ENCODE measurements at places on chromosomes 4 and X.

DNA sequence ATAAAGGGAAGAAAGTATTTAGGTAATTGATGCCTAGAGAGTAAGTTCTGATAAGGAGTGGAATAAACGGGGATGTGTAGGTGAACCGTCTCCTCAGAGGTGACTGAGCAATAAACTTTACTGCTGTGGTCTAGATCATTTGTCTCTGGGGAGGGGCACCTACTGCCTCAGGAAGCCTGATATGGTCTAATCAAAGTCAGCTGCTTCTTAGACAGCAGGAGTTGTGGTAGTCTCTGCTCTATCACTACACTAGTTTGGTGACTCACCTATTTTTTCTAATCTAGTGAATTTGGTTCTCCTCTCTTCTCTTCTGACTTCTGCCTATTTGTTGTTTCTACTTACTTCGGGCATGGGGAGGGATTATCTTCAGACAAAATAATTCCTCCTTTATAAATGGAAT lies 95.1 kb upstream of the STIM2 start:
- DNase-seq: no peak

- no peak for DNase-seq
Measured at GRCh38 chrX:47707031-47707780, 48.2 kb upstream of the UXT start.

DNA sequence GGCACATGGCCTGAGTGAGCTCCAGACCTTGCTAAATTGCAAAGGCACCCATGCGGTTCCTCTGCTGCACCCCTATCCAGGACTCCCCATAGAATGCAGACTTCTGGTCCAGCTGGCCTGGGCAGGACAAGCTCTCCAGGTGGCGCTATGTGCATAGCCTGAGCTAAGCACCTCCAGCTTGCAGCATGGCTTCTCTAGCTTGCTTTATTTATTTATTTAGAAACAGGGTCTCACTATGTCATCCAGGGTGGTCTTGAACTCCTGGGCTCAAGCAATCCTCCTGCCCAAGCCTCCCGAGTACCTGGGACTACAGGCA lies 5.5 kb upstream of the WFS1 start:
- DNase-seq: no peak

- no peak for DNase-seq
Measured at GRCh38 chr4:8224975-8225625, 26.0 kb downstream of the SH3TC1 start.

DNA sequence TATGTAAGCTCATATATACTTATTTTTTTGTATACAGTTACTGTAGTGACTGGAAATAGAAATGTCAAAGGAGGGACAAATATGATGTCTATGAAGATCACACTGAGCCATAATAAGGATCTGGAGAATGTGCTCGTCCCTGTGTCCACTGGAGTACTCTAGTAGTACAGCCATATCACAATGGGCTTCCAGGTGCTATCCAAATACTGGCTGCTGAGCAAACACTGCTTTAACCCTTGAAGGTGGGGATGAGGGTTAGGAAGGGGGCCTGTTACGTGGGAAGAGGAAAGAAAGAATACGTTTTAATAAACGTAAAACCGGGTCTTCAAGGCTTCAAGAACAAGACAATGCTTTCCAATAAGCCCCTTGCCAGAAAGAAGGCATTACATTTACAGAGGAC lies 29.8 kb upstream of the TMEM150C start:
- DNase-seq: no peak

- no peak for DNase-seq
Measured at GRCh38 chr4:2949782-2950125, 13.5 kb downstream of the NOP14 start.

DNA sequence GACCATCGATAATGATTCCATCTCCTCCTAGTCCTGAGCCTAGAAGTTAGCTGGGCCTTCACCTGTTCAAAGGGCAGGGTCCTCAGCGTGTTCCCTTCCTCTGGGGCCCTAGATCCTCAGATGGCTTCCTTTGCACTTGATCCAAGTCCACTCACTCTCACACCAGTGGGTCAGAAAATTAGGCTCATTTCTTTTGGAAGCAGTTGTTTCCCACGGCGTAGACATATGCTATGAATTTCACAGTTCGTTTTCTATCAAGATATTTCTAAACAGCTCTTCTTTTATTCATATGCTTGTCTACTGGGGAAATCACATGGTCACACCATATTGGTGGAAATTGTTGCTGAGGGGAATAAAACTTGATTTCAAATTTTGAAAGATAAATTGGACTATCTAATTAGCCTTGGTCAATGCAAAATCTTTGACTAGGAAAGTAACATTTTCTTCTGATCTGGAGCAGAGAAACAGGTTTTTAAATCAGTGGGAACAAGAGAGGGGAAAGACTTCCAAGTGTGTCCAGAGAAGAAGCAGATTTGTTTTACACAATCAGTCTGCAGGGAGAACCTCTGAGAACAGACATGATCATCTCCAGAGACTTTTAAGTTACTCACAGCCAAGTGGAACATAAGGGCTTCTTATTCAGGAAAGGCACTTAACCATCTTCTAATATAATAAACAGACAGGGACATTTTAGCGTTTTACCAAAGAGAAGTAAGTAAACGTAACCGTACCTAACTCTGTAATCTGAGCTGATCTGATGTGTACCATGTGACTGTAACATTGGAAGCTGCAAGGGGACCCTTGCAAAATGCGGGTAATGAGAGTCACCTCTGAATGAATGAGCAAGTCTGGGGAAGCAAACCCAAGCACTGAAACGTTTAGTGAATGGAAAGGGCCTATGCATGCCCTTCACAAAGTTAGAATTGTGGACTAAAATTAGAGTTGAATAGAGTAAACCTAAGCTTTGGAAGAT lies 455.7 kb upstream of the FAT1 start:
- no peak for DNase-seq

DNA sequence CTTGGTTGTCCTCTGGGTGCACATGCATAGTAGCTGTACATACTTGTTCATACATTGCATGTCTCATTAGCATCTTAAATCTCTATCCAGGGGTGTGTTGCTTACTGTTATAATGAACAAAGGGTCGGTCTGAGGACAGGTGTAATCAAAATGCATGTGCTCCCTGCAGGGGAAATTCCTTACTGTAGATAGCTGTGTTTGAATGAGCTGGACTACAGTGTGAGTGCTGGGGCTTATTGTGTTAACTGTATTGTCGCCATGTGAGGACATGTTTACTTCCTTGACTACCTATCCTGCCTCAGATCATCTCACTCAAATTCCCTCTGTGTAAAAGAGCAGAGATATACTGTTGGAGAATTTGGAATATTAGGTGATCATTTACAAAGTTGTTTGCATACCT lies 98.7 kb downstream of the KLHL34 start:
- DNase-seq: no peak
